A172 (cell line): ENCODE measurements at places on chromosomes 7 and 10. TPM values are rescaled to one million over a fixed set of nuclear protein-coding genes. Genes with fewer than 3 reads are reported as not detected.

STAG3 gene
- total RNA-seq: 2.9 and 9.0 TPM in 2 replicates

DLX5 gene
- not detected in 2 replicates for total RNA-seq

PAX4 gene
- total RNA-seq: not detected in 2 replicates

DNA sequence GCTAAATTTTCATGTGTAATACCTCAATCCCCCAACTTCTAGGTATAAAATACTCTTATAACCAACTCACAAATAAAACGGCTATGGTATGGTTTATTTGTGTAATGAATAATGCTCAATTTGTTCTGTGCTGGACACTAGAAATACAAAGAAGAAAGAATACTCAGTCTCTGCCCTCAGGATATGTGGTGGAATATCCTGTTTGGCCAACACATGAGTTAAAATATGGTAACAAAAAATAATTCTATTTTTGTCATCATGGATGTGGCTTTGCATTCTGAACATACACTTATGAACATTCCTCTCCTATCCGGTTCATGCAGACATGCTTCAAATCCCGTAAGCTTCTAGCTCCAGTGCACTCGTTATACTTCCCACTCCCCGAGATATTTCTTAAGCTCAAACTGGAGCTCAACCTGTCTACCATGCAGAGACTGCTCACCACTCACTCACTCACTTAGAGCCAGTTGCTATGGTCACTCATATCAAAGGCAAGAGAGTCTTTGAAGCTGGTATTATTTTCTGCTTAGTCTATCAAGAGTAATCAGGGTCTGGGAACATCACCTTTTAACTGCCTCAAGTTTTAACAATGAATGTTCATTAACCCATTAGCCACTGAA is 53.8 kb upstream of the SLC16A12 start:
- DNase-seq: no peak

CNPY4 gene
- total RNA-seq: 37.3 and 42.0 TPM in 2 replicates

GRCh38 chr10:50832171-50832751 is 53.2 kb downstream of the A1CF start:
- no peak for DNase-seq

VPS37D gene
- 6.6 and 8.3 TPM in 2 replicates for total RNA-seq

DNA sequence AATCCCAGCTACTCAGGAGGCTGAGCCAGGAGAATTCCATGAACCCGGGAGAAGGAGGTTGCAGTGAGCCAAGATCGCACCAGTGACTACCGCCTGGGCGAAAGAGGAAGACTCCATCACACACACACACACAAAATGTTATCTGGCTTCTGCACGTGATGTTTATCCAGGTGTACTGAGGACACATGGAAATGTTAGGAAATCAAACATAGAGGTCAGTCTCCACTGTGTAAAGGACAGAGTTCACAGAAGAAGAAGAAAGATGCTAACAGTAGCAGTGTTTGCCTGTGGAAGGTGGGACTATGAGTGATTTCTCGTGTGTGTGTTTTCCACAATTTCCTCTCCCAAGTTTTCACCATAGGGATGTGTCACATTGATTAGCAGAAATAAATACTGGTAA is 256.9 kb downstream of the ELMO1 start:
- no peak for DNase-seq

VWDE gene
- 0.05 TPM in 1 of 2 replicates, not detected in the other for total RNA-seq

WDR86 gene
- 0.10 TPM in 1 of 2 replicates, not detected in the other for total RNA-seq

TCERG1L gene
- not detected in 2 replicates for total RNA-seq

DNA sequence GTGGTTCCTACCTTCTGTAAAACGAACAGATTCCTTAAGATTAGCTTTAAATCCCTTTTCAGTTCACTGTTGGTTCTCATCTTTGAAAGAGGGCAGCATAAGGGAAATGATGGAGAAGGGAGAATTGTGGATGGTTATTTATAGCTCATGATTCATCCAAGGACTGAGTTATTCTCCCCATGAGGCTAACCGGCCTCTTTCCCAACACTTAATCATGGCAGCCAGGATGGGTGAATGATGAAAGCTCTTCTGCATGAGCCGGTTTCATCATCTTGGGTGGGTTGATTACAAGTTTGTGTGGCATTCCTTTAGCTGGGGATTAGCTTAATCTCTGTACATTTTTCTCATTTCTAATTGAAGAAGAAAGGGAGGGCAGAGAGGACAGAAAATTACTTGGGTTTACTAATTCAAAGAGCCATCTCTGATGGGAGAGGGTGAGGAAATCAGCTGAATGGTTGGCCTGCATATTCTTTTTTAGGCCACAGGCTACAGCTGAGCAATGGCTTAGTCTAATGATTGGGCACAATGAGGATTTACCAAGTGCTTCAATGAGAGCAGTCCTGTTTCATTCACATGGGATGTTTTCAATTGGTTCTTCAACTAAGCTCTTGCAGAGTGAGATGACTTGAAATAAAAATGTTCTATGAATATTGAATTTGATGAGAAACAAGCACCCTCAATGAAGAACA is 250.0 kb downstream of the BMPER start:
- peak; percentile 96 for DNase-seq

GRCh38 chr10:6718550-6718949 is 138.5 kb upstream of the PRKCQ start:
- DNase-seq: no peak

DNA sequence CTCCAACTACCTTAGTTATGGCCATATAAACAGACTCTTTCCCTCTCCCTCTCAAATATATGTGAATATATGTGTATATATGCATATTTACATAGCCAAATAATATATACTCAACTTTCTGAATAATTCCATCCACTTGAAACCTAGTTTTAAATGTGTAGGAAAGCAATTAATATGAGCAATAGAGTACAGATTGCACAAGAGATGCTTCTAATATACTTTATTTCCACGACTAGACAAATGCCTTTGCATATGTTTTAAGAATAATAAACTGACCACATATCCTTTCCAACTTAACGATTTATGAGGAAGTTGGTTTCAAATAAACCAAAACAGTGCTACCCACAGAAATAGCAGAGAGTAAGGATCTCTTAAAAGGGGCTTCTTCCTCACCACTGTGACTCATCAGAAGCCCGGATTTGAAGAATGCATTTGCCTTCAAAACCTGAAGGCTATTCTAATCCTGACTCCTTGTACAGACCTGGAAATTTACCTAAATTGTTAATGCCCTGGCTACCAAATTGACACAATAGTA is 266.3 kb downstream of the AHR start:
- DNase-seq: peak; percentile 78

DNA sequence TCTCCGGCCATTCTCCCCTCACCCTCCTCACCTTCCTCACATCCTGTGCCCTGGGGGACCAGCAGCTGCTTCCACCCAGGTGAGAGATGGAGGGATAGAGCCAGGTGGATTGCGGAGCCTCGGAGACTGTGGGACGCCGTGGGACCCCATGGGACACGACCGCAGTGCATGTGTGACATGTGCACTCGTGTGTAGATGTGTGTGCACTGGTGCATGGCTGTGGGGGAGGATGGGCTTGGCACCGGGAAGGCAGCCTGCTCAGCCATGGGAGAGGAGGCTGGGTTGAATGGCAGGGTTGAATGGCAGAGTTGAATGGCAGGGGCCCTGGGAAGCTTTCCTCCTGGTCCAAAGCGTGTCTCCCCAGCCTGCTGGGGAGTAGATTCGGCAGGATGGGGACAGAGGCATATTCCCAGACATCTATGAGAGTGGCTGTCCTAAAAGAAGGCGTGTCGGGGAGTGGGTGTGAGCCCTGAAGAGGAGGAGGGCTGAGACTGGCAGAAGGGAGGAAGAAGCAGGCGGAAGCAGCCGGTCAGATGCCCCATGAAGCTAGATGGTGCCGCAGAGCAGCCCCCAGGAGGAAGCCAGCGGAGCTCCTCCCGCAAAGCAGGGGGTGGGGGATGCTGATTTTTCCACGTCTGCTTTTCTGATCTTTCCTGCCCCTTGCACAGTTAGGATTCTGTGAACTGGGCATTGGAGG is 815 bp downstream of the GIMAP8 start:
- no peak for DNase-seq

PAPOLB gene
- not detected in 2 replicates for total RNA-seq

FAM221A gene
- 14.2 and 16.6 TPM in 2 replicates for total RNA-seq
